Vagina (tissue), 2 donors: ENCODE measurements at places on chromosomes 13 and 19.

DNA sequence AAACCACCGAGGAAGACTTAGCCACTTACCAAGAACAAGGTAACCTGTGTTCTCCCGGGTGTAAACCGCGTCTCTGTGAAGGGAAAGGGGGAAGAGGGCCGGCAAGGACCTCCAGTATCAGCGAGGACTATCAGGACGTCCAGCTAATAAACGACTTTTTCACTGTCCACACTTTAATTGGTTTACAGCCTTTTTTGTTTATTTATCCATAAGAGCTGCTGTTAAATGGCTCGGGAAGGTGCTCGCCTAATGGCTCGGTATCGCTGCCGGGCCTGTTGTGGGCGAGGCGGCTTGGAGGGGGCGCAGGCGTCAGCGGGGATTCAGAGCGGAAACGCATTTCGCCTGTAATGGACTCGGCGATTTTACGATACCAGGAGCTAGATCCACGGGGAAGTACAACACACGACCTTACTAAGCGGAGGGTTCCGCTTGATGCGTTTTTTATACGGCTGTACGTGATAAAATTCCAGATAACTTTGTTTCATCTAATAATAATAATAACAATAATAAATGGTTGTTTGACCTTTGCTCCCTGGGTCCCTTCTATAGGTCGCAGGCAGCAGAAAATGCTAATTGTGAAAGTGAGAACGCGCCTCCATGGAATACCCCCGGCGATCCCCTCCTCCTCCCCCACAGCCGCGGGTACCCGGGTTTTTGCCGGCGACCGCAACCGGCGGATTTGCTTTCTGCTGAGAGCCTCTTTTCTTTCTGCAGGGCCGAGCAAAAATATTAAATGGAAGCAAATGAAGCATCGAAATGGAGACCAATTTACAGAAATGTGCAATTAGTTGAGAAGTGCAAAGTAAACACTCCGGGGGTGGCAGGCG is 2.5 kb upstream of the PDX1 start:
- DNase-seq, result no peak

GRCh38 chr13:59771272-59771671 is 392.5 kb downstream of the DIAPH3 start:
- no peak for DNase-seq

GRCh38 chr13:30744056-30744680 is 8.8 kb downstream of the ALOX5AP start:
- DNase-seq, result no peak

DNA sequence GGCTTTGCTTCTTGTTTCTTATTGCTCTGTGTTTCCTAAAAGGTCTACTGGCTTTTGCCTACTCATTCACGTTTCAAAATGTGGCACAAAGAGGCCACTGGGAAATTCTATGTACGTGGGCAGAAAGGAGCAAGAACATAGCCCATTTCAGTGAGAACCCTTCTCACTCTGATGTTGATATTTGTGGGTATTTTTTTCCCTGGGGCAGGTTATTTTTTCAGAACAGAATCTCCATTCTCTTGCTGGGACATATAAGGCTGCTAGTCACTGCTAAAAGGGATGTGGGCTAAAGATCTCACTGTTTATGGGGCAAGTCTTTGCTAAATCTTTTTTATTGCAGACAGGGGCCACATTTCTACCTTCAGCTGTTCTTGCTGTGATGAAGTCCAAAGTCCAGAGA is 27.1 kb downstream of the EDNRB start:
- DNase-seq, result no peak

DNA sequence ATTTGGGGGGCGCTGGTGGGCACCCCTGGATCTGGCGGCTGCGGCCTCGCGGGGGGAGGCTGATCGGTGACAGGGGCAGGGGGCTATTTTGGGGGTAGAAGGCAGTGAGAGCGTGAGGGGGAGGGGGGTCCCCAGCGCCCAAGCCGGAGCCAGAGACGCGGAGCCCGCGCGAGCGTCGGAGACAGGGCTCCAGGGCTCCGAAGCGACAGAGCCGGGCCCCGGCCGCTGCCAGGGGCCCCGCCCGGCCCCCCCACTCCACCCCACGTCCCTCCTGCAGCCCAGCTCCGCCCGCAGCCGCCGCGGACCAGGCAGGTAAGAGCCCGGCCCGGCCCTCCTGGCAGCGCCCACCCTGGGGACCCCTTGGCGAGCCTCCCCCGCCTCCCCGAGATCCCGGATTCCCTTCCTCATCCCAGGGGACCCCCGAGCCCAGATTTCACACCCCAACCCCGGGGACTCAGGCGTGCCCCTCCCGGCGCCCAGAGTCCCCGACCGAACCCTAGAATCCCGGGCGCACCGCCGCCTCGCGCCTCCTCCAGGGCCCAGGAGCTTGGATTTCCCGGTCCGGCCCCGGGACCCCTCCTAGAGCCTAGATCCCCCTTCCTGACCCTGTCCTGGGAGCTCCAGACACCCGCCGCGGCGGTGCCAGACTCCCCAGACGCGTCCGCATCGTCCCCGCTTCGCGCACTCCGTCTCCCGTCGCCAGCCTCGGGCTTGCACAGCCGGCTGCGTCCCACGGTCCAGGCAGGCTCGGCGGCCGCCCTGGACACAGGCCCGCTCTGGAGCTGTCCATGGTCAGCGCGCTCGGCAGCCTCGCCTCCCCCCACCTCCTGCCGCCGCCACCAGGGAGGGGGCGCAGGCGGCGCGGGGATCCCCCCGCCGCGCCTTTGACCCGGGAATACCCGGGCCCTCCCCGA is at the start of gene PPFIA3:
Gene PPFIA3 (plus strand): TSS at position 134 of the 914 bp plus-strand sequence. CDS start 8,330 bp downstream, outside the sequence.
- no peak for DNase-seq

- DNase-seq, result no peak
These were observed 583.9 kb upstream of the SLITRK6 start for GRCh38 chr13:86383151-86383550.

GRCh38 chr19:13122275-13122878 is 4.3 kb downstream of the NACC1 start:
- DNase-seq, result no peak
